ENCODE measurements at places on chromosomes 12 and 14.

DNA sequence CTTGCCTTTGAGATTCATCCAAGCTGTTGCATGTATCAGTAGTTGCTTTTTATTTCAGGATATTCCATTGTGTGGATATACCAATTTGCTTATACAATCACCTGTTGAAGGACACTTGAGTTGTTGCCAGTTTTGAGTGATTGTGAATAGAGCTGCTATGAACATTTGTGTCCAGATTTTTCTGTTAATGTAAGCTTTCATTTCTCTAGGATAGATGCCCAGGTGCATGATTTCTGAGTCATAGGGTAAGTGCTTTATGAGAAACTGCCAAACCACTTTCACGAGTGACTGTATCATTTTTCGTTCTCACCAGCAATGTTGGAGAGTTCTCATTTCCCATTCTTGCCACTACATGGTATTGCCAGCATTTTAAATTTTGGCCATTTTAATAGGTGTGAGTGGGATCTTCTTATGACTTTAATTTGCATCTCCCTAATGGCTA, 434.6 kb upstream of the RGS6 start:
- no peak for DNase-seq

GRCh38 chr12:27497446-27497845, 26.6 kb upstream of the PPFIBP1 start:
- DNase-seq, result no peak

- peak; percentile 1 for DNase-seq
Observed at GRCh38 chr12:38771871-38772270, 133.5 kb downstream of the CPNE8 start.

GRCh38 chr12:68414988-68415387, 82.8 kb upstream of the MDM1 start:
- DNase-seq, result no peak

- DNase-seq, result no peak
Observed at GRCh38 chr14:80695869-80696268, 245.7 kb downstream of the CEP128 start.

- DNase-seq, result no peak
Observed at GRCh38 chr14:52790756-52791222, 618 bp downstream of the GNPNAT1 start.

GRCh38 chr14:103733651-103734050, 18.0 kb downstream of the ZFYVE21 start:
- DNase-seq, result no peak

DNA sequence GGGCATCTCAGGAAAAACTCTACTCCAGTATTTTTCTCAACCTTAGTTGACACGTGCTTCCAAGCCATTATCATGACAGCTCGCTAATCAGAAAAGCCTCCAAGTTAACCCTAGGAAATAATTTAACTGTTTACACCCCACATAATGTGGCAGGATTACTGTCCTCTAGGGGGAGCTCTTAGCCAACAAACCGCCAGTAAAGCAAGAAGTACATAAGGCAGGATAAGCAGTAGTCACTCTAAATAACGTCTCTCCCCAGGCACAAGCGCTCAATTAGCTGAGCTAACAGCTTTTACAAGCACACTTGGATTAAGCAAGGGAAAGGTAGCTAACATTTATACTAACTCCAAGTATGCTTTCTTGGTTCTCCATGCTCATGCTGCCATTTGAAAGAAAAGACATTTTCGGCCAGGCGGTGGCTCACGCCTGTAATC, 22.8 kb downstream of the APOBEC1 start:
- DNase-seq, result no peak

DNA sequence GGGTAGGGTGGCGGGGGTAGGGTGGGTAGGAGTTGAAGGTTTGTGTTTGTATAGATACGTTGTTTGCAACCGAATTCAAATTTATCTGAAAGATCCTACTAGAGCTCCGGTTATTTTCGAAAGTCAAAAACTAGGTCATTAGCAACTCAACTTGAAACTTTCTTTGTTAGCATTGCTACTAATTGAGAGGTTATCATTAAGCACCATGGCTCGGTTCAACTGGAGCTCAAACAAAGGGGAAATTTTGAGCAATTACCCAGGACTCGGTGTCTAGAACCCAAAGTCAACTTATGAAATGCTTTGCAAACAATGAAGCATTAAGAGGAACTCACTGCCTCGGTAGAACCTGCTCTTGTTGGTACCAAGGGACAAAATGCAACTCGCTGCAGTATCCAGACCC, 207.7 kb downstream of the BCAT1 start:
- DNase-seq, result no peak

- DNase-seq, result no peak
Observed at GRCh38 chr14:55802986-55803872, 223.2 kb downstream of the KTN1 start.

DNA sequence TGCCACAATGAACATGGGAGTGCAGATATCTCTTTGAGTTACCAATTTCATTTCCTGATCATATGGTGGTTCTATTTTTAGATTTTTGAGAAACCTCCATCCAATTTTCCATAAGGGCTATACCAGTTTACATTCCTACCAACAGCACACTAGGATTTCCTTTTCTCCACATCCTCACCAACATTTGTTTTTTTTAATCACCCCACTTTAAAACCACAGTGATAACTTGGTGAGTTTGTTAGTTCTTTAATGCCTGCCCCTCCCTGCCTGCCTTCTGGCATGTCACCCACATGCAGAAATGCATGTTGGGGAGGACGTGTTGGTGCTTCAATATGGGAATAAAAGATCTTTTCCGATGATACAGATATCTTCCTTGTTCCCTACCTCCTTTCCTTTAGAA, 167.9 kb downstream of the CAND1 start:
- no peak for DNase-seq

DNA sequence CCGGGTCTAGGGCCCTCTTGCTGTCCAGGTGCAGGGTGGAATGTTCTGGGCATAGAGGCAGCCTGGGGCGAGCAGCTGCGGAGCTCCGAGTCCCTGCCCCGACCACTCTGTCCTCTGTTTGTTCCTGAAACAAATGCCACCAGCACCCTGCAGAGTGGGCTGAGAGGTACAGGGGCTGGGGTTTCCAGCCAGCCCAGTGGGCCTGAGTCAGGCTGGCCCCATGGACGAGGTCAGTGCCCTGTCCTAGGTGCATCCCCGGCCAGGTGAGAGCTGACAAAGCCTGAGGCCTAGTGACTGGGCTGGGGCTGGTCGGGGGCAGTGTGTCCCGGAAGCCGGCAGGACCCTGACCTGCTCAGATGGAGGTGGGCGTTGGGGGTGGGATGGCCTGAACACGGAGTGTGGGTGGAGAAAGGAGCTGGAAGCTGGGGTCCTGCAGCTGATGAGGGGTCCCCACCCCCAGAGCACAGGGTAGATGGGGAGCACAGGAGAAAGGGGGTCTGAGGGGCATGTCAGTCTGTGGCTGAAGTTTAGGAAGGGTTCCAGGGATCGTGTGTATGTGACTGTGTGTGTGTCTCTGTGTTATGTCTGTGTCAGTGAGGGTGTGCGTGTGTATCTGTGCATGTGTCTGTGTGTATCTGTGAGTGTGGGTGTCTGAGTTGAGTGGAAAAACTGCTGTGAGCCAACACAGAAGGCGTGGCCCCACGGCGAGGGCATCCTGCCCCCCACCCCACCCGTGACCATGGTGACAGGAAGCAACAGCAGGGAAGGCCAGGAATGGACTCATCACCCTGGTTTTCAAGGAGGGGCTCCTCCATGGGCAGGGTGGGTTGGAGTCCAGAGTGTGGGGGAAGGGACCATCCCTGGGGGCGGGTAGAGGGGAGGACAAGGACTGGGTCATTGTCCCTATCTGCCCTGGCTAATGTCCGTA, 2.4 kb upstream of the CRIP1 start:
- no peak for DNase-seq

- no peak for DNase-seq
Observed at GRCh38 chr14:47471075-47471474, 204.3 kb downstream of the MDGA2 start.

DNA sequence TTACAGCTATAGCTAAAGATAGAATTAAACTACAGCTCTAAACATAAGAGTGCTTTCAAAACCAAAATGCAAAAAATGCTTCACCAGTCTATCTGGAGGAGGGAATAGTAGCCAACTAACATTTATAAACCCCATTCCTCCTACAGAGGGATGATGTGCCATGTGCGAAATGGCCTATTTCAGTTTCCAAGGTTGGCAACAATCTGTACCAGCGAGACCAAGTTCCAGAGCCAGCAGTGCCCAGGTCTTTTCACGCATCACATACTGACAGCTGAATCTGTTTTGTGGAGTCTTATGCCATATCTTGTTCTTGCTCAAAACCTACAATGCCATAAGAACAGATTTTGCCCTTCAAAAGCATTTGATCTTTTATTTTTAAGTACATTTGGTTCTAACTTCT, 24.5 kb downstream of the NELL2 start:
- DNase-seq, result no peak
